Tracheal epithelial cell (primary cell): ENCODE measurements at places on chromosomes 3 and 15. TPM values are rescaled to one million over a fixed set of nuclear protein-coding genes. Genes with fewer than 3 reads are reported as not detected.

The CDCP1 gene
- 52.0 and 107 TPM in 2 replicates for total RNA-seq

The HYAL1 gene
- total RNA-seq: 4.8 and 6.6 TPM in 2 replicates

The HRG gene
- total RNA-seq: not detected in 2 replicates

The RUBCN gene
- 7.7 and 9.9 TPM in 2 replicates for total RNA-seq

The CCDC39 gene
- total RNA-seq: not detected in 2 replicates

The LRRN1 gene
- total RNA-seq: under 0.01 and 0.72 TPM in 2 replicates

The HYKK gene
- 0.96 and 6.2 TPM in 2 replicates for total RNA-seq

The CCR3 gene
- not detected in 2 replicates for total RNA-seq

The CYP8B1 gene
- total RNA-seq: not detected in 2 replicates

The SLC24A5 gene
- not detected in 2 replicates for total RNA-seq

The TSC22D2 gene
- total RNA-seq: 5.3 and 7.0 TPM in 2 replicates

The MYRIP gene
- total RNA-seq: under 0.01 TPM in 2 replicates

The SLC22A14 gene
- total RNA-seq: under 0.01 TPM in 1 of 2 replicates, not detected in the other

The HHLA2 gene
- total RNA-seq: not detected in 2 replicates

The PATL2 gene
- total RNA-seq: 0.24 and 0.85 TPM in 2 replicates

The SV2B gene
- total RNA-seq: under 0.01 and 0.24 TPM in 2 replicates

The BCL2A1 gene
- 24.8 TPM in 1 of 2 replicates, not detected in the other for total RNA-seq

The SLC12A8 gene
- total RNA-seq: 20.7 and 28.7 TPM in 2 replicates

The PSTPIP1 gene
- total RNA-seq: 0.72 TPM in 1 of 2 replicates, not detected in the other

The TMEM266 gene
- 0.48 and 0.85 TPM in 2 replicates for total RNA-seq

The ZCWPW2 gene
- total RNA-seq: 0.21 and 0.24 TPM in 2 replicates

The TMEM43 gene
- 116 and 130 TPM in 2 replicates for total RNA-seq

The GUCA1C gene
- not detected in 2 replicates for total RNA-seq

The ARGFX gene
- total RNA-seq: not detected in 2 replicates

The EPHB1 gene
- 0.96 TPM in 1 of 2 replicates, not detected in the other for total RNA-seq

The PLAAT1 gene
- total RNA-seq: 0.85 and 1.2 TPM in 2 replicates

The DOCK3 gene
- under 0.01 and 0.24 TPM in 2 replicates for total RNA-seq

The LRRIQ4 gene
- total RNA-seq: not detected in 2 replicates

The NPAP1 gene
- under 0.01 TPM in 1 of 2 replicates, not detected in the other for total RNA-seq

The KLHL40 gene
- not detected in 2 replicates for total RNA-seq

The TPRA1 gene
- total RNA-seq: 47.1 and 86.8 TPM in 2 replicates

The PLA1A gene
- total RNA-seq: under 0.01 and 0.96 TPM in 2 replicates

The KCNAB1 gene
- 0.21 and 0.24 TPM in 2 replicates for total RNA-seq

The MEIS2 gene
- total RNA-seq: 2.2 and 4.9 TPM in 2 replicates

The ANKUB1 gene
- 1.3 and 1.4 TPM in 2 replicates for total RNA-seq

The PGBD4 gene
- 1.2 and 1.5 TPM in 2 replicates for total RNA-seq

The GP9 gene
- total RNA-seq: not detected in 2 replicates

The CNTN6 gene
- not detected in 2 replicates for total RNA-seq

The PARP15 gene
- not detected in 2 replicates for total RNA-seq
